ENCODE measurements at places on chromosomes 7 and 10.
A peak's percentile ranks its signal among the peaks of the same experiment; 100 is the strongest.

- no peak for DNase-seq
Observed at GRCh38 chr7:132501956-132502355, 74.3 kb downstream of the PLXNA4 start.

DNA sequence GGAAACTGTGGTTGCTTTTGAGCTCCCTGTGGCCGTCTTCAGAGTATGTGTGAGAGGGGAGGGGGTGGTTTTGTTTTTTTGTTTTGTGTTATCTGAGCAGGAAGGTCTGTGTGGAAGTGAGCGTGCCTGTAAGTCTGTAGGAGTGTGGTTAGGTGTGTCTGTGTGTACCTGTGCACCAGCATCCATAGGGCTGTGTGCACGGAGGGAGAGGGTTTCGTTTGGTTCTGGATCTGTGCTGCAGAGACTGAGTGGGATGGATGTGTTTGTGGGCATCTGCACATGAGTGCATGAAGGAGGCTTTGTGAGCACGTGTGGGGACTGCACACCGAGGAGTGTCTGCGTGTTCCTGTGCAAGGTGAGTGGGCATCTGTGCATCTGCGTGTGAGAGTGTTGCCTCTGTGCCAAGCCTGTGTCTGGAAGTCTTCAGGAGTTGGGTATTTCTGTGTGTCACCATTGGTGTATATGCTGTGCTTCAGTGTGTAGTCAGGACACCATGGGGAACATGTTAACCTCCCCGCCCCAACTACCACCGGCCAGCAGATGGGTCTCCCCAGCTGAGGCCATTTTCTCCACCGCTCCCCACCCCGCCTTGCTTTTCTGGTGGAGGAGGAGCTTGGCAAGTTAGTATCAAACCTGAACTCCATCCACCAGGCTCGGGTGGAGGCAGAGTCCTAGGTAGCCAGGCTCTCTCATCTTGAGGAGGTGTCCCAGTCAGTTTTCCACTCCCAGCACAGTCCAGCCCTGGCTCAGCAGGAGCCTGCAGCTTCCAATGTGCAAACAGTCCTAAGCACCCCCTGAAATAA, 7.1 kb upstream of the TLX1 start:
- no peak for DNase-seq

DNA sequence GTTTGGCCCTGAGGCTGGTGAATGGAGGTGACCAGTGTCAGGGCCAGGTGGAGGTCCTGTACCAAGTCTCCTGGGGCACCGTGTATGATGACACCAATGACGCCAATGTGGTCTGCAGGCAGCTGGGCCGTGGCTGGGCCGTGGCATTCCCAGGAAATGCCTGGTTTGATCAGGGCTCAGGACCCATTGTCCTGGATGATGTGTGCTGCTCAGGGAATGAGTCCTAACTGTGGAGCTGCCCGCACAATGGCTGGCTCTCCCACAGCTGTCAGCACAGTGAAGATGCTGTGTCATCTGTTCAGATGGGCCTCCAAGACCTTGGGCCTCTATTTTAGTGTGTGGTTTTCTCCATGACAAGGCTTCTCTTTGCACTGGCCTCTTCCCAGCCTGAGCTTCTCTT, 64.0 kb downstream of the DMBT1 start:
- DNase-seq, result no peak

GRCh38 chr10:71771204-71771603, 2.1 kb downstream of the VSIR start:
- DNase-seq, result no peak

- no peak for DNase-seq
Observed at GRCh38 chr10:43258562-43259212, 8.2 kb downstream of the RASGEF1A start.

GRCh38 chr10:77555591-77556212, 81.9 kb downstream of the KCNMA1 start:
- no peak for DNase-seq

DNA sequence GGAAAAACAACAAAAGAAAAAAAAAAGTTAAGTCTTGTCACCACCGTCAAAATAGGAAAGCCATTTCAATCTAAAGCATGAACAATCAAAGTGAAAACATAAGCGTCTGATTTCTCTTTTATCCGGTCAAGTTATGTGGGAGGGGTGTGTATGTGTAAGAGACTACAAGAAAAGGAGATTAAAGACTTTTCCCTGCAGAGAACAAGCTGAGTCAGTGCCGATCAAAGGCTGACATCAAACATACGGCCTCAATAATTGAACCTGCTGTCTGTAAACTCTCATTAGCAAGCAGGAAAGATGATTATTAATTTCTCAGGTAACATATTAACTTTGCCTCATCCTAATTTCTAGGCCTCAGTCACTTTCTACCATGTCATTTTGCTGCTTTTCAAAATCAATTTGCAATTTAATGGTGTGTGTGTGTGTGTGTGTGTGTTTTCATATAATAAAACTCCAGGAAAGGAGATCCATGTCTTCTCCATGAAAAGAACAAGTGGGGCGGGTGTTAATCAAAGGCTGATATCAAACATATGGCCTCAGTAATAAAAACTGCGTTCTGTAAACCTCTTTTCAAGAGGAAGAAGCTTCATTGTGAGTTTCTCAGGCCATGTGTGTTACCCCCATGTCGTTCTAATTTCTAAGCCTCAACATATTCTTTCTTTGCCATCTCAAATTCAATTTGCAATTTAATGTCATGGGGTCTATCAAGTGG, 649.1 kb upstream of the SORCS1 start:
- no peak for DNase-seq

DNA sequence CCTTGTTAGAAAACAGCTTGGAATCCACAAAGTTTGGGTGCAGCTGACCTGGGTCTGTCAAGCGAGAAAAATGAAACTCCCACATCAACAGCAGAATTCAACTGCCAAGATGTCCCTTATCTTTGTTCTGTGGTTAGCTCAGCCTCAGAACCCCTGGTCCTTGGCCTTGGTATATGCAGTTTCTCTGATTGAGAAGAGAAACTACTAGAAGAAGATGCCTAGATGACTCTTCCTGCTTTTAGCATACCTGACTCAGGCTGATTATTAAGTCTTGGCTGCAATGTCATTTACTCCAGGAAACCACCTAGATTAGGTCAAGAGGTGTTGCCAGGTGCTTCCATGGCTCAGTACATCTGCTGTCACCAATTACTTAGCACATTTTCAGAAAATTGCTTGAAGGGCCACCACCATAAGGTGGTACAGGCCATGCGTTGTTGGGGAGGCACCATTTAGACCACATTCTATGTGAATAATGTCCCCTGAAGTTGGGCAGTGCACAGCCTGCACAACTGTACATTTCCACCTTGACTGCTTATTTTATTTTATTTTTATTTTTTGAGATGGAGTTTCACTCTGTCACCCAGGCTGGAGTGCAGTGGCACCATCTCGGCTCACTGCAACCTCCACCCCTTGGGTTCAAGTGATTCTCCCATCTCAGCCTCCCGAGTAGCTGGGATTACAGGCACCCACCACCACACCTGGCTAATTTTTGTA, 59.4 kb upstream of the ZNF438 start:
- DNase-seq, result no peak

GRCh38 chr10:5234106-5234860, 37.6 kb downstream of the AKR1C4 start:
- no peak for DNase-seq

- DNase-seq, result no peak
Observed at GRCh38 chr10:29737074-29737593, 102.4 kb upstream of the SVIL start.

- DNase-seq, result no peak
Observed at GRCh38 chr7:134865001-134865845, 85.8 kb downstream of the CALD1 start.

DNA sequence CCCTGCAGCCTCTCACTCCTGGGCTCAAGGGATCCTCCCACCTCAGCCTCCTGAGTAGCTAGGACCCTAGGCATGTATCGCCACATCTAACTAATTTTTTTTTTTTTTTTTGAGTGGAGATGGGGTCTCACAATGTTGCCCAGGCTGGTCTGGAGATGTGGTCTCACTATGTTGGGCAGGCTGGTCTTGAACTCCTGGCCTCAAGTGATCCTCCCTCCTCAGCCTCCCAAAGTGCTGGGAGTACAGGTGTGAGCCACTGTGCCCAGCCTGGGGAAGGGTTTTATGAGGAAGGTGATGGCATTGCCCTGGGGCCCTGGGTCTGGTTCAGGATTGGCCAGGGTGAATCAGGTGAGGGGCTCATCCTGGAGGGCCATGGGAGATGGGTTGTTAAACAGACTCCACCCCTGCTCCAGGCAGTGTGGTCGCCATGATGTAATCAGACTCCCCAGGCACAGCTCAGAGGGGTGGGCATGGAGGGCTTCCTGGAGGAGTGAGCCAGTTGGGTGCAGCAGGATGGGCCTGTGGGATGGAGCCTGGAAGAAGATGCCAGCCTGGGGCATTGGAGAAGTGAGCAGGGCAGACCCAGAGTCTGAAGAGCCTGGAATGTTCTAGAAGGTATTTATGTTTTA, 82.7 kb downstream of the MYL10 start:
- no peak for DNase-seq

- DNase-seq, result peak; percentile 21
Observed at GRCh38 chr10:132434405-132435005, 37.5 kb downstream of the PWWP2B start.

- no peak for DNase-seq
Observed at GRCh38 chr10:14891151-14891550, 12.5 kb downstream of the SUV39H2 start.

DNA sequence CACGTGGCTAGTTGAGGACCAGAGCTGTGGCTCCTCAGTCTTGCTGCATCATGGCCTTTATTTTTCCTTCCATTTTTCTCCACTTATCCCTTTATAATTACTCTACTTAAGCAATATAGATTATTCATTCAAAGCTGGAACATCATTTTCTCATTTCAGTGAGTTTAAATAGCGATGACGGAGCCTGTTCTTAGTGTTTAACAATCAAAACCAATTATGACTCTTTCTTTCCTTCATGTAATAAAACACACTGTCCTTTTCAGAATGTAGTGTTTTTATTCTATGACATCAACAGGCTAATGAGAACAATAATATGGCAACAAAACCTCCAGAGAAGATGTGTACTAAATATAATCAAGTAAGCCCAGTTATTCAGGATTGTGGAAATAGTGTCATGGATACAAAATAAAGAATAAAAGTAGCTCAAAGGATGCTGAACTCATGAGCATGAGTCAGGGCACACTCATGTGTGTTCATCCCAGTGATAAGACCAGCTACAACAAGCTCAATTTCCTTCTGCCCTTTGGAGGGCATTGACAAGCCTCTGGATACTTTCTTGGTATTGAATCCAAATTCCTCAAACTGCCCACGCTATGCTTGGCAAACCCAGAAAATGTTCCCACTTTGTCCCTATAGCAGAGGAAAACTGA, 188.4 kb downstream of the CYP26A1 start:
- DNase-seq, result no peak

Data from CD8-positive, alpha-beta memory T cell (primary cell).